Prostate gland (tissue), 2 donors: ENCODE measurements at places on chromosomes 2 and 18.

DNA sequence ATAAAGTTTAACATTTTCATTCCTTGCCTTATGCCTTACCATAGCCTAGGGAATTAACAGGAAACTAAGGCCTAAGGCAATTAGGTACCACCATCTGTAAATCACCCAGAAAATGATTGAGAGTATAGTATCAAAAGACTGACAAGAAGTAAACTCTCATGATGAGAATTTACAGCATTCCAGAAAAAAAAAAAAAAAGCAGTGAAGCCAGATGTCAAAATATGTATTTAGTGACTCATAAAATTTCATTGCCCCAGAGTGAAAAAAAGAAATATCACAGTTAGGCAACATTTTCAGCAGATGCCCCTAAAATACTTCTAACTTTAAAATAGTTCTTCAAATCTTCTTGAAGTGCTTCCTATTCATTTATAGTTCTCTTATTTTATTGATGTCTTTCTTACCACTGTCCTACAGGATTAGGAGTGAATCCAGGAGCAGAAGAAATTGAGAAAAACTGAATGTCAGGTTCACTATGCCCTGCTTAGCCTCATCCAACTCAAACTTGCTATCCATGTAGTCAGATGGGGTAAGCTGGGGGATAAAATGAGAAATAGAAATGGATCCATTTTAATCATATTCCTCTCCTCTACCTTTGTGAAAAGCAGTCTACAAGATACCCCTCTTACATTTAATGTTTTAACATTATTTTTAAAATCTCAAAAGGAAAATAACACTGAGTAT lies 57.3 kb upstream of the TANK start:
- no peak for DNase-seq

DNA sequence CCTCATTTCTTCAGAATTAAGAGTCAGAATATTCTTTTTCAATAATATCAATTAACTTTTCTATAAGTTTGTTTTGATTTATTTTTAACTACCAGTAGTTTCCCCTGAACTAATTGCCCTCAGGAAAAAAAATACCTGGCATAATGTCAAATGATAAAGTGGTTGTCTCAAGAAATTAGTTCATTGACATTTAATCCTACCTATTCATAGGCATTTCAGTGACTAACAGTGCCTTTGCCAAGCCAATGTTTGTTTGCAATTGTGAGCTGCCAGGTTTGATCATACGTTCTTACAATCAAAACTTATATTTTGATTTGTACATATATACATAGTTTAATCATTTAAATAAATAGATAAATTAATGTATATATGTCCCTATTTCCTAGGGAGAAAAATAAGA lies 267.3 kb upstream of the MC4R start:
- no peak for DNase-seq

DNA sequence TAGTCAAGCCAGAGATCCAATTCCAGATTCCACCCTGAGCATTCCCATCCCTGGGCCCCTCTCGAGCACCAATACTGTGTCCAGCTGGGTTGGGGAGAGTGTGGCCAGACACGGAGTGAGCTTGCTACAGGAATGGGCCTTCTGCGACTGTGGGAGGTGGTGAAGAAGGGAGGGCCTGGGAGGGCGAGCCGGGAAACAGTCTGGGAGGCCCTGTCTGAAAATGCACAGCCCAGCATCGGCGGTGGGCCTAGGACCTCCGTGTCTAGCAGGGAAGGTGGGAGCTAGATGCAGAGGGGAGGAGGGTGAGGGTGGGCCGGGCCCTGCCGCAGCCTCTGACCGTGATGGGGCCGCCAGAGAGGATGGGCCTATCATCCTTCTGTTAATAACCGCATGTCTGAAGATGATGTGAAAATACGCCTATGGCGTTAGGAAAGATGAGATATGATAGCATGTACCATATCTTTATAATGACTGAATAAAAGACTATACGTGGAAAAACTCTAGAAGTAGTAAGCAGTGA lies 1.9 kb upstream of the OTOS start:
- DNase-seq: no peak

GRCh38 chr2:25301453-25302352 lies 40.0 kb downstream of the DNMT3A start:
- no peak for DNase-seq

- no peak for DNase-seq
Observed at GRCh38 chr18:11751341-11752115, 62.5 kb downstream of the GNAL start.

- no peak for DNase-seq
Observed at GRCh38 chr18:44025421-44025820, 655.3 kb upstream of the SETBP1 start.

DNA sequence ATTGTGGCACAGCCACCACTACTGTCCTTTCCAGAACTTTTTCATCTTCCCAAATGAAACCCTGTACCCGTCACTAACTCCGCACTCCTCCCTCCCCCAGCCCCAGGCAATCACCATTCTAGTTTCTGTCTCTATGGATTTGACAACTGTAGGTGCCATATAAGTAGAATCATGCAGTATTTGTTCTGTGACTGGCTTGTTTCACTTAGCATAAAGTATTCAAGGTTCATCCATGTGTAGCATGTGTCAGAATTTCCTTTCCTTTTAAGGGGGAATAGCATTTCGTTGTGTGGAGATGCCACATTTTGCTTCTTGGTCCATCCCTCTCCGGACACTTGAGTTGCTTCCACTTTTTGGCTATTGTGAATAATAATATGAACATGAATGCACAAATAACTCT lies 842 bp upstream of the CKAP2L start:
- no peak for DNase-seq

DNA sequence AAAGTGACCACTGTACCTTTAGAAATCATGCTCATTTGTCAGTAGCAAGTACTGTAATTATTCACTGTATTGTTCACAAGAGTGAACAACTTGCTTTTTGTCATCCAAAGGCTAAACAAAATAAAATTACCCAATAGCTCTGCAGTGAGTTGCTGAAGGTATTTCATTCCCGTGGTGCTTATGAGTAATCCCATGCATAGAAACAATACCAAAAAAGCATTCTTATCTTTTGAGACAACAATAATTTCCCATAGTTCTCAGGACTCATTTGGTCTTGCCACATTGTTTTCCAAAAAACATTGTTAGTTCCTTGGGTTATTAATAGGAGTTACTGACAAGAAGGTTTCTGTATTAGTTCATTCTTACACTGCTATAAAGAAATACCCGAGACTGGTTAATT lies 503.2 kb upstream of the FAM98A start:
- DNase-seq: no peak

DNA sequence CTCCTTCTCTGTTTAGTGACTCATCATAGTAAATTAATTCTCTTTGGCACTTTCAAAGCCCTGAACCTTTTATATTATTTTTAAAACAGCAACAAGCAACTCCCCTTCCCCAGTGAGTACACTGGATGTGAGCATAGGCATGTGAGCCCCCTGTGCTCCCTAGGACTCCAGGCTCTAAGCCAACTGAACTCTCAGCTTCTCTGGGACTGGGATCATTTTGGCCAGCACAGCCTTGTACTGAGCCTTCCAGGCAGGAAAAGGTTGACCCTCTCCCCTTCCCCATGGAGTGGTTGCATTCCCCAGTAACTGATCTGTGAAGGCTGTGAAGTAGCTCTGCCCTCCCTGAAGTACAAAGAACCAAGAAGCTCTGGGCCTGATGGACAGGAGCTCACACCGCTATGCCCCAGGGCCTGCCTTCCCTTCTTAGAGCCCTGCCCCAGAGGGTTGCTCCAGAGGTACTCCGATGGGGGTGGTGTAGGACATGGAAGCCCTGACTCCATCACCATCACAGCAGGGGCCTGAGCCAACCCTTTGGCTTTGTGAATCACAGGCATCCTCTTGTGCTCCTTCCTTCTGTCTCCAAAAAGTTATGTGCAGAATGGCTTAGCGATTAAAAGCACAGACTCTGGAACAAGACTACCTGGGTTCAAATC lies 57.8 kb downstream of the ADD2 start:
- no peak for DNase-seq

GRCh38 chr2:214261683-214262082 lies 149.2 kb upstream of the VWC2L start:
- DNase-seq: no peak

DNA sequence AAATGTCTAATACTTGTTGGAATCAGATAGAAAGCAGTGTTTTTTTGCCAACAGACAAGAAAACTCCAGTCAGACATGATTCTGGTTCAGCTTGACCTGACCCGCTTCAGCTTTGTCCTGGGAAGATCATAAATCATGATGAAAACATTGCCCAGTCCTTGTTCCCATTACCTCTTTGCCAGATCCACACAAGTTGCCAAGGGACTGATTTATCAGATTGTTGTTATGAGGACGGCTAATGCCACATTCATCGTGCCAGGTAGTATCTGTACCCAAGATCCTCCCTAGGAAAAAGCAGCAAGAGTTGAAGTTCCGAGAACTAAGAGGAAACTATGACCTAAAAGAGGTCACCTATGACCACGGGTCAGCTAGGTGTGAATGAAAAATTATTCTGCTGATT lies 39.0 kb downstream of the SLC40A1 start:
- peak; percentile 70 for DNase-seq

DNA sequence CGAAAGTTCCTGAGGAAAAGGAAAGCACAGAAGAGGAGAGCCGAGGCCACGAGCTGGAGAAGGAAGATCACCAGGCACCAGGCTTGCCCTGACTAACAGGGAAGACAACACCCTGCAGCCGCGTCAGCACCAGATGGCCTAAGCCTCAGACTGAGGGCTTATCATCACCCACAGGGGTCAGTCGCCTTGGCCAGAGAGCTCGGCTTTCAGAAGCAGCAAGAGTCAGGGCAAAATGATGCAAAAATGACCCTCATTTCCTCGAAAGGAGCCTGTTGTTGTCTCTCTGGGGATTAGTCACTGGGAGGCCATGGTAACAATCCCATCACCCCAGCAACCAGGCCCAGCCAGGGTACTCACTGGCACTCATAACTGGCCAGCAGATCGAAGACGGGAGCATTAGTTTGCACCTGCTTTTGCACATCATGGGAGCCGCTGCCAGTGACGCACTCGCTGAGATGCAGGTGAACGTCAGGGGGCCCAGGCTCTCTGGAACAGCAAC lies 42.7 kb upstream of the ZFP36L2 start:
- DNase-seq: no peak

DNA sequence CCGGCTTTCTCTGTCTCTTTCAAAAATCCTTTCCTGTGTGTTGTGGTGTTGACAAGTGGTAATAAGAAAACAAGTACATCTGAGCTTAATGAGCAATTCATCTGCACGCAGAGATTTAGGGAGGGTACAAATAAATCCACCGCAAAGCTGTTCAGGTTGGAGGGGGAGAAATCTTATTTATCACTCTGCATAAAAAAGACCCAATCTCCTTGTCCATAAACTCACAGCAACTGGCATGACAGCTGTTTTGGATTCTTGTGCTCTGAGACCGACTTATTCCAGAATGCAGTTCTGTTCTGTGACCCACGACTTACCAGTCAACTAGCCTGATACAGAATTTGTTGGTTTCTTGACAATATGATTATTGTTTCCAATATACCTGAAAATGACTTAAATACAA lies 380.1 kb downstream of the SOX11 start:
- no peak for DNase-seq

DNA sequence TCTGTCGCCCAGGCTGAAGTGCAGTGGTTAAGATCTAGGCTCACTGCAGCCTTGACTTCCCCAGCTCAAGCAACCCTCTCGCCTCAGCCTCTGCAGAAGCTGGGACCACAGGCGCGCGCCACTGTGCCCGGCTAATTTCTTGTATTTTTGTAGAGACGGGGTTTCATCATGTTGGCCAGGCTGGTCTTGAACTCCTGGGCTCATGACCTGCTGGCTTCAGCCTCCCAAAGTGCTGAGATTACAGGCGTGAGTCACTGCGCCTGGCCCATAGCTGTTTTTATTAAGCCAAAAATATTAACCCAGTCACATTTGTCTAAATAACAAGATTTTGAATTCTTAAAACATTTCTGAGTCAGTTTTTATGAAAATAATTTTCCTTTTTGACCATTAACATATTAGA lies 6.3 kb upstream of the SFT2D3 start:
- DNase-seq: no peak

DNA sequence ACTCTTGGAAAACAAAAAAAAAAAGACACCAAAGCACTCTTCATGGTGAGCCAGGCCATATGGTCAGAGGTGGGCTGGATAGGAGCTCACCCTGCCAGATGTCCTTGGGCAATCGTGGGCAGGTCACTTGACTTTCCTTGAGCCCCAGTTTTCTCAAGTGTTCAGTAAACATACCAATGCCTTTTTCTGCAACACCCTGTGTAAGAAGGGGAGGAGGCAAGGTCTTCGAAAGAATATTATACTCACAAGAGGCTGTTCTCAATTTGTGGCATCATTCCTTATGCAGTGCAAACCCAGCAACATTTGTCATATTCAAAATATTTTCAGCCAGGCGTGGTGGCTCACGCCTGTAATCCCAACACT lies 22.9 kb upstream of the TMEM87B start:
- no peak for DNase-seq

GRCh38 chr18:63843008-63843407 lies 44.5 kb upstream of the SERPINB2 start:
- DNase-seq: no peak

- DNase-seq: no peak
Observed at GRCh38 chr2:1136067-1136466, 185.4 kb downstream of the SNTG2 start.

- no peak for DNase-seq
Observed at GRCh38 chr2:134333646-134334189, 79.8 kb downstream of the MGAT5 start.

DNA sequence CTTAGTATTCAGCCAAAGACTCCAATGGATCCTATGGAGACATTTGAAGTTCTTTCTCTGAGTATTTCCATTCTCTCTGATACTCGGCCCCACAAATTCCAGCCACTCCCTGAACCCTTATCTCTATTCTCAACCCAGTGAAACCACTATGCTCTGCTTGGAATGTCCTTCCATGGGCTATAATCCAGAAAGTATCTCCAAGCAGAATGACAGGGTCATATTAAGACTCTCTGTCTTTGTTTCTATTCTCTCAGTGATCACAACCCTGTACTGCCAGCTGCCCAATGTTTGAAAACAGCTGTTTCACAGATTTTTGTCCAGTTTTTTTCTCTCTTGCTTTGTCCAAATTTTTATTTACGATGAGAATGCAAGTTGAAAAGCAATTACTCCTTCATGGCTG lies 21.9 kb downstream of the CHMP3 start:
- DNase-seq: no peak

DNA sequence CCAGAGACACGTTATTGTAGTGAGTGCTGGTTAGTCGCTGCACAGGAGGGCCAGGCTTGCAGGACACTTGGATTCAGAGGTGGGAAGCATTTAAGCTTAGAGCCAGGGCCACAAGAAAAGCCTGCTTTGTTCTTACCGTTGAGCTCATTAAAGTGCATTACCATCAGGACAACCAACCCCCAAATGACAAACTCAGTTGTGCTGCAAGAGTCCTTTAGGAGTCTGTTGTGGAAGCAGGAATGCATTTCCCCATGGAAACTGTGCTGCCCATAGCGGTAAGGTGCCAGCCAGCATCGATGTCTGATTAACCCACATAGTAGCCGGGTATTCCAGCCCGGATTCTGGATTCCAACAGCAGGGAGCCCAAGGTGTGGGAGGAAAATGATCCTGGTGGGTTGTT lies 23.4 kb upstream of the REEP1 start:
- DNase-seq: no peak
